ENCODE measurements at places on chromosomes 3 and 15. TPM values are rescaled to one million over a fixed set of nuclear protein-coding genes. Genes with fewer than 3 reads are reported as not detected.

Gene CCDC71
- total RNA-seq = 24.0 TPM

Gene PRTG
- 0.37 TPM for total RNA-seq

Gene NBEAL2
- total RNA-seq = 5.6 TPM

Gene FNDC3B
- total RNA-seq = 171 TPM

Gene ZIC1
- 0.47 TPM for total RNA-seq

DNA sequence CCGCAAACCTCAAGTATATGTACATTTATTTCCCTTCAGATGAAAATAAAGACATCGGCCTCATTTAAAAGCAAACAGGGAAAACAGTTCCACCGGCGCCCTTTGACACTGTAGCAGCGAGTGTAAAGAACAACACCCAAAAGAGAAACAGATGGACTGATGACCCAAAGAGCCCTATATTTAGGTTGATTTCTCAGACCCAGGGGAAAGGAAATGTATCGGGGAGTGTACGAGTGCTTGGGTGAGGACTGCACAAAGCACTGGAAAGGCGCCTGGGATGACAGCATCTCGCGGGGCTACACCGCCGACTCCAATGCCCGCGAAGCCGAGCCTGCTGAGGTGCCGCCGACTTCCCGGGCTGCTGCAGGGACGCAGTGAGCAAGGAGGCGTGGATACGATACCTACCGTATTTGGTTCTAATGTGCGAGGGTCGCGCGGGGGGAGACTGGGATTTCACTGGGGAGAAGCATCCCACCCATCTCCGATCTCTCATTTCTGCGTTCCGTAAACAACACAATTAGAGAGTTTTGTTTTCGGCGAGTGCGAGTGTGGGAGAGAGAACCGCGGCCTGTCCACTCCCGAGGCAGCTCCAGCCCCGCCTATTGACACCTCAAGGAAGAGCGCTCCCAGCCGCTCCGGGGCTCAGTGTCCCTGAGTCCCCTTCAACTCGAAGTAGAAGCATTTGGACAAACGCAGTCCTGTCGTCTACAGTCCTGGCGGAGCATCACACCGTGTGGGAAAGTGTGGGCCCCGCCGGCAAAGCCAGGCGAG lies 2.0 kb downstream of the MECOM start:
- peak; percentile 10 for DNase-seq

DNA sequence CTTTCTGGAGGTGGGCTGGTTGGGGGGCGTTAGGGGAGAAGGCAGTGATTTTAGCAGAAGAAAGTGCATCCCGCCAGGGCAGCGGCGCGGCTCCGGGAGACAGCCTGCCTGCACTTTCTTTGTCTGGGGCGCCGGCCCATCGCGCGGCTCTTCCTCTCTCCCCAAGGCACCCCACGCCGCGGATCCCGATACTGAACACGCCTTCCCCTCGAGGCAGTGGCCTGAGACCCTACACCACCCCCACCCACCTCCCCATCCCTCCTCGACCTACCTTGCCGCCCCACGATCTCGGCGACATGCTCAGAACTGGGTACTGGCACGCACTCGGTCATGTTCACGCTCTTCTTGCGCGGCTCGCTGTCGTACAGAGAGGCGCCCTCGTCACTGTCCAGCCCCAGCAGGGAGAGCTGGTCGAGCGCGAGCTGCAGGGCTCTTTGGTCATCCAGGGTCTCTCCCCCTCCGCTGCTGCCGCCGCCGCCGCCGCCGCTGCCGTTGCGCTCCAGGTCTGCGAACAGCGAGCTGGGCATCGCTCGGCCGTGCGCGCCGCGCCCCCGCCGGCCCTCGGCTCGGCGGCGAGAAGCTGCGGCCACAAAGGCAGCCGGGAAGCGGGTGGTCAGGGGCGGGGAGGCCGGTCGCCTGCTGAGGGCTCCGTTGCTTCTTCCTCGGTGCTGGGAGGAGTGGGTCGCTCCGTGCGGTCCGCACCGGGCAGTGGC lies 483 bp downstream of the MEX3B start:
- peak; percentile 52 for DNase-seq

DNA sequence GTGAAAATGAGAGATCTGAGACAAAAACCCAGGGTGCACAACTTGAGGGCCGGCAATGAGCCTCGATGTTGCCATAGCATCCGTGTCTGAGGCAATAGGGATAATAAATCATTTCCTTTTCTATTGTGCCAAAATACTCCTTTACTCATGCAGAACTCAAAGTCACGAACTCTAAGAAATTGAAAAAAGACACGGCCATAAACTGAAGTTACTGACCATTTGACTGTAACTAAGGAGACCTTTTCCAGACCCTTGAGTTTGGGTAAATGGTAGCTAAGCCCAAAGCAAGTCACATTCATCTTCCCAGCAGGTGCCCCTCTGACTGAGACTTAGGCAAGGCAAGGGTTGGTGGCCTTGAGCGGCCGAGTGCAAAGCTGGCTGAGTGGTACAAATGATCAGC lies 141.2 kb upstream of the SLCO3A1 start:
- DNase-seq = no peak

- peak; percentile 1 for DNase-seq
Measured at GRCh38 chr15:29534378-29534777, 264.8 kb upstream of the NSMCE3 start.

DNA sequence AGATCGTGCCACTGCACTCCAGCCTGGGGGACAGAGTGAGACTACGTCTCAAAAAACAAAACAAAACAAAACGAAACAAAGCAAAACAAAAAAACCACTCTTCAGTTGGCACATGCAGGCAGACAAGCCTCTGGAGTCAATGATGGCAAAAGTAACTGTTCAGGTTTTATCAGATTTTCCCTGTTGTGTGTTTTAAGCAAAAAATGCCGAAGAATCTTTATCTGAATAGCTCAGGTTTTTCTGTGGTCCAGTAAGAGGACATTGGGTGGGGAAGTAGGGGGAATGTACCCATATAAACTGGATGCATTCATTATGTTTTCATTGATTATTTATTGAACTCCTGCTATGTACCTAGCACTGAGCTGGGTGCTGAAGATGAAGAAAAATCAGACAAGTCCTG lies 20.8 kb upstream of the BCL2A1 start:
- DNase-seq = no peak

DNA sequence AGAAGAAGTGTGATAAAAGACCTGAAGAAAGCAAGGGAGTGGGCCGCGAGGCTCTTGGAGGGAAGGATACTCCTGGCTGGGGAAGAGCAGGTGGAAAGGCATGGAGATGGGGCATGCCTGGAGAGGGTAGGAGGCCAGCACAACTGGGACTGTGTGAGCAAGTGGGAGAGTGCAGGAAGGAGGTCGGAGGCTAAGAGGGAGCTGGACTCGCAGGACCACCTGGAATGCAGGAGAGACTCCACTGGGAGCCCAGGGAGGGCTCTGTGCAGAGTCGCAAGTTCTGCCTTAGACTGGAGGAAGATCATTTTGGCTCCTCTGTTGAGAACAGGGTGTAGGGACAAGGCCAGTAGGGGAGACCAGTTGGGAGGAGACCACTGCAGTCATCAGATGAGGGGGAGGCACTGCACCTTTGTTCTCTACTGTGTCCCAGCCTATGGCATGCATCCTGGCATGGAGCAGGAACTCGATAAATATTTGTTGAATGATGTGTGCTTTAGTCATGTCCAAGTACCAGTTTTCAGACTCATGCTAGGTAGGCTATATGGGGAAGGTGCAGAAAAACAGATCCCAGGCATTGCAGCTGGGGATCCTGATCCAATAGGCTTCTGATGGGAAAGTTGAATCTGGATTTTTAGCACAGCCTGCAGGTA lies 13.7 kb downstream of the FAM107A start:
- no peak for DNase-seq

Data from HFFc6 (cell line).